ENCODE measurements at places on chromosomes 7 and 10.

- no peak for DNase-seq
Observed at GRCh38 chr7:136513744-136514143, 354.7 kb upstream of the CHRM2 start.

DNA sequence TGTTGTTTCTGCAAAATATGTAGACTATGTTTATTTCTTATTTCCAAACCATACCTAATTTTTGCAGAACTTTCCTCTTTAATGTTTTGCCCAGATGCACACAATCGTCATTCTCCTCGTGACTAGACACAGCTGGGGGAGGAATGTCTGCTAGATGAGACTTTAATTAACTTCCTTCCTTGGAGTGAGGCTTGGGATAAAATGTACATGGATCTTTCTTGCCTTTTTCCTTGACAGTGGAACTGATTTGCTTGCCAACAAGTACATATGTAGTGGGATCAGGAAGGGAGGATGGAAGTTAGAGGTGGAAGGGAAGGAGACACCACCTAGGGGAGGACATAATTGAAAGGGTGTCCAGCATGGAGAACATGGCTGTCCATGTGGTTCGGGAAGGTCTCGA is 172.5 kb downstream of the VTI1A start:
- no peak for DNase-seq

DNA sequence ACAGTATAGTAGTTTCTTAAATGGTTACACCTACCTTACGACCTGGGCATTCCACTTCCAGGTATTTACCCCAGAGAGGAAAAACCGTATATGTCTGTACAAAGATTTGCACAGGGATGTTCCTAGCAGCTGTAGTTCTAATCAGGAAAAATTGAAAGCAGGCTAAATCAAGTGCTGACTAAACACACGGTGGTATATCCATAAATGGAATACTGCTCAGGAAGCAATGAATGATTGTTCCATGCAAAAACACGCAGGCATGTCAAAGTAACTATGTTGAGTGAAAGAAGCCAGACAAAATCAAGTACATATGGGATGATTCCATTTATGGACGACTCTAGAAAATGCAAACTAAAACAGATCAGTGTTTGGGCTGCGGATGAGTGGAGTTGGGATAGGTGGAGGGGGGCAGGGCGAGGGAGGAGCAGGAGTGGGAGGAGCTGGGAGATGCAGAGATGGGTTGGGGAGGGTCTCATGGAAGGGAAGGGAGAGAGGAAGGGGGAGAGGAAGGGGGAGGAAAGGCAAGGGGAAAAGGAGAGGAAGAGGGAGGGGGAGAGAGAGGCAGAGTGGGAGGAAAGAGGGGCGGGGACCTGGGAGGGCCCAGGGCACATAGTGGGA is 484 bp upstream of the MSRB2 start:
- DNase-seq = no peak

DNA sequence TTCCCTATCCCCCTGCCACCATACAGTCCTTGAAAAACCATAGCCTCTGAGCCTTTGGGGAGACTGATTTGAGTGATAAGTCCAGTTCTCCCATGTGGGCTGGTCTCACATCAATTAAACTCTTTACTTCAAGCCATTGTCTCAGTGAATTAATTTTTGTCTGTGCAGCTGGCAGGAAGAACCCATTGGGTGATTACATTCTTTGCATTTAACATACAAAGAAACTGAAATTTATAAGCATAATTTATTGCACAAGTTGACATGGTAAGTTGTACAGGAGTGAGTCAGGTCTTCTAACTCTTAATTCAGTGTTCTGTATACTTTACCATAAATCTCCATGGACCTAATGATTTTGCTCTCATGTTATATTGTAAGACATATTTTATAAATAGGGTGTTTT is 1613.0 kb upstream of the LRRTM3 start:
- DNase-seq = no peak

- no peak for DNase-seq
Observed at GRCh38 chr10:51608211-51608610, 91.2 kb downstream of the CSTF2T start.

DNA sequence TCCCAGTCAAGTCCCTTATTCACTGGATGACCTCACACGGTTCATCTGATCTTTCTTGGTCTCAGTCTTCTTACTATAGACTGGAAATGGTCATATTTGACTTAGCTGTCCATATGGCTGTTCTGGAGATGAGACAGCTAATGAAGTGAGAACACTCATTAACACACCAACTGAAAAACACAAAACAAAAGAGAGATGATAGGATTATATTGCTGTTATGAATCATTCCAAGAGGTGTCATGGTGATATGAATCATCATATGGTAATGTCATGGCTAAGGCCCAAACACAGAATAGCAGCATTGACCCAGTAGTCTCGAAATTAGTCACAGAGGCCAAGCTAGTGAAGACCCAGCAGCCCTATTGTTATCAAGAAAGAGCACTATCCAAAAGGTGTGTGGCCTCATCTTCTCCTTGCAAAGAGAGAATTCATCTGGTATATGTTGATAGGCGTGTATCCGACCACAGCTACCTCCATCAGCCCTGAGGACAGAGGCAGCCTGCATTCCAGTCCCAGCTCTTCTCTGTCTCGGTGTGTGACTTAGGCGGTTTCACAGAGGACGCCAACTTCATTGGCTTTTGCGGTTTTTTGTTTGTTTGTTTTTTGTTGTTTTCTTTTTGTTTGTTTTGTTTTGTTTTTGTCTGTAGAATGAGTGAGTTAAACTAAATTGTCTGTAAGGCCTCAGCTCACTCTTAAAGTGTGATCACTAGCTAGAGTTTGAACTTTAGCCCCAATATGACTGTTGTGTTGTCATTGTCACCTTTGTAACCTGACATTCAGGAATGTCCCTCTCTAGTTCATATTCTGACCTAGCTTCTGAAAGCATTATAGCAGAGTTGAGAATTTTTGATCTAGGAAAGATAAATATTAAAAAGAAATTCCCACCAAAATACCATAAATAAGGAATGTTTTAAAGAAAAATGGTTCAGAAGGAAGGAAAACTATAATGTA is 97.4 kb upstream of the PDCD4 start:
- DNase-seq = no peak

- no peak for DNase-seq
Observed at GRCh38 chr10:123858077-123858681, 33.4 kb downstream of the CPXM2 start.

GRCh38 chr7:128459394-128459878 is 3.8 kb downstream of the HILPDA start:
- peak; percentile 64 for DNase-seq

DNA sequence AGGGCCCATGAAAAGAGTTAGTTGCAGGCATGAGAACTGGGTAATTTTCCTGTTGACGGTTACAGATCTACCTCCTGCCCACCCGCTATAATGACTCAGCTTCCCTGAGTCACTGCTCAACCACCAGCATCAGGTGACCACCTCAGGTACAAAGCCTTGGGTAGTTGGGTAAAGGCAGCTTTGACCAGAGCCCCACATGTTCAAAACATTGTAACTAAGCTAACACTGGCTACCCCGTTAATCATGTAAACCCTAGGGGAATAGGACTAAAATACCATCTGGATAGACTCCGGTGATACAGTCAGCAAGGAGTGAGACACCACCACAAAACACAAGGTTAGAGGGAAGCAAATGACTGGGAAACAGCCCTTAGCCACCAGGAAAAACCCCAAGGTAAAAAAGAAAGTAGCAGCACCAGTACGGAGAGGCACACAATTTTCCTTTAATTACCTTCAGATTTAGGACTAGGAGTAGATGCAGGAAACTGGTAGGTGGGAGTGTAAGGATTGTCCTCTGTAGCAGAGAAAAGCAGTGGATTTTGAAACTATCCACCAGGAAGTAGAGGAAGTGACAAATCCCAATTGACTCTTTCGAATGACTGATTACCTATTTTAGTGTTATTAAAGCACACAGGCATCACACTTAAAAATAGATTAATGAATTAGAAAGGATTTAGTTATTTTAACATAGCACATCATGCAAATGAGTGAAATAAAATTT is 103.5 kb upstream of the PDLIM1 start:
- DNase-seq = no peak

- DNase-seq = no peak
Observed at GRCh38 chr10:2968401-2969058, 98.8 kb upstream of the PFKP start.

- DNase-seq = no peak
Observed at GRCh38 chr7:15561835-15562234, at the start of gene AGMO. AGMO (minus strand) TSS chr7:15562015.

- no peak for DNase-seq
Observed at GRCh38 chr7:875476-876076, 778 bp upstream of the GET4 start.

DNA sequence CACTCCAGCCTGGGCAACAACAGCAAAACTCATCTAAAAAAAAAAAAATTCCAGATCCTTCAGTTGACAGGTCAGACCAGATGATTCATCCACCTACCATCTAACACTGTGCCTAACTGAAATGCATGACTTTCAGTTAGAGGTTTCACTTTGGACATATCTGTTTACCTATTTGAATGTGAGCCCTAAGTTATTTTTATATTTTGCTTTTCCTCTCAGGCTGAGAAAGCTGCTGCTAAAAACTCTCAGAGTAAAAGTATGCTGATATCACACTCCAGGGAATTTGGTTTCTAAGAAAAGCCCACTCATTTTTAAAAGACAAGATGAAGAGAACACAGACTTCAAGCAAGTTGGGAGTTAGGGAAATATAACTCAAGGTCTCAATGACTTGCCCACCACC is 126.0 kb downstream of the SGMS1 start:
- no peak for DNase-seq

DNA sequence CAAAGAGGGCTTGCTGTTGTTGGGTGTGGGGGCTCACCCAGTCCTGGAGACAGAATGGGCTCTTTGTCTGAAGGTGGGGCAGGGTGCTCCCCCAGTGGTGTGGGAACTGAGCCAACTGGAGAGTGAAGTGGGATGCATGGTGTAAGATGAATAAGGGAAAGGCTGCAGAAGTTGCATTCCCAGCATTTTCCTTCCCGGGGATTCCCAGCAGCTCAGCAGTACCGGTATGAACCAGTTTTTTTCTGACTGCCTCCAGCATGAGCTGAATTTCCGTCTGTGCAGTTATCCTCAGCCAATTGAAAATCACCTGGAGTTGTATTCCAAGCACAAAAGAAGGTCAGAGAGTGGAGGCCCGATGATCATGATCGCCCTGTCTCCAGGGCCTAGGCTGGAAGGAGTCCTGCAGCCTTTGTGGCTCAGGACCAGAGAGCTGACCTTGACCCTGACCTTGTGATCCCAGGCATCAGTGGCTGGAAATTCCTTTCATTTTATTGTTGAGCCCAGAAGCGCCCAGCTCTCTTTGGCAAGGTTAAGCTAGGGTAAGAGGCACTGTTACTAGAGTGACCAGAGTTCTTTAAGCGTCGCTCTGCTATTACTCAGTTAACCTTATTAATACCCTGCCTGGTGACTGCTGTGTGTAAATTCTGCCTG is 33.4 kb downstream of the OGDH start:
- no peak for DNase-seq

DNA sequence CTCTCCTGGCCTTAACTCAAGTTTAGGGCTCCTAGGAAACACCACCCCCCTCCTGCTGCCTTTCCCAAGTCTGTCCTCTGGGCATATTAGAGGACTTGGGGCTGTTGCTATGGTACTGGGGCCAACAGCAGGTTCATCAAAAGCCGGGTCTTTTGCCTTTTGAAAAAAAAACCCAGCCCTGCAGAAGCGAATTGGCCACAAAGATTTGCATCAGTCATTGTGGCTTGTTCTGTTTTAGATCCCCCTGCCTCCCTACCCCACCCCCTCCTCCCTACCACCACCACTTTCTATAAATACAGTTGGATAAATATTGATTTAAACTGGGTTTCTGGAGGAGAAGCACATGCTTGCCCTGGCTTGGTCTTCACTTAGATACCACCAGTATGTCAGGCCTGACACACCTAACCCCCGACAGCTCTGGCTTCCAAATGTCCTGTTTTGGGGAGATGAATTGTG is 7.0 kb downstream of the MXI1 start:
- DNase-seq = no peak

DNA sequence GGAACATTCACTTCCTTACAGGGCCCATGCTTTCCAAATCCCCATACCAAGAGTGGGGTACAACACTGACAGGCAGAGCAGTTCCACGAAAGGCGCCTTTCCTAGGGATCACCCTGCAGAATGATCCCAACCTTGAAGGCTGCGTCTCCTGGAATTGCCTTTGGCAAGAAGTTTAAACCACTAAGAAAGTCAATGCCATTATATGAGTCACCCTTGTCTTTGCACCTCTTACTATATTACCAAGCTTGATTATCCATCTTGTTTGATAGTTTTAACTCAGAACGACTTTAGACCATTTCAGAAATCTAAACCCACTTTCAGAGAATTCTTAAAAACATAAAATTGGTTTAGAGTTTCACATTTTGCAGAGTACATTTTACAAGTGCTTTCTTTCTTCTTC is 282.1 kb downstream of the ARHGAP12 start:
- DNase-seq = no peak

Measured in activated CD4-positive, alpha-beta T cell treated with anti-CD3 and anti-CD28 coated beads, Interleukin-2, amount 50 U/mL, for 1 hour (primary cell).